ENCODE measurements at places on chromosomes 12 and 14. TPM values are rescaled to one million over a fixed set of nuclear protein-coding genes. Genes with fewer than 3 reads are reported as not detected.

REC8 gene
- total RNA-seq, result 0.12 TPM

LRFN5 gene
- total RNA-seq, result 0.30 TPM

CLEC4A gene
- total RNA-seq, result not detected

PGAM5 gene
- total RNA-seq, result 29.2 TPM

CACNA1C gene
- 7.4 TPM for total RNA-seq

SMAGP gene
- 5.4 TPM for total RNA-seq

PTGER2 gene
- 1.3 TPM for total RNA-seq

ZNF891 gene
- 0.94 TPM for total RNA-seq

KLHDC1 gene
- total RNA-seq, result 2.9 TPM

RNASE3 gene
- not detected for total RNA-seq

FOXA1 gene
- total RNA-seq, result not detected

GRIP1 gene
- total RNA-seq, result 1.8 TPM

KCNC2 gene
- under 0.01 TPM for total RNA-seq

CCDC184 gene
- 0.35 TPM for total RNA-seq

NEUROD4 gene
- not detected for total RNA-seq

CELA1 gene
- total RNA-seq, result not detected

MYF5 gene
- not detected for total RNA-seq

TCL1B gene
- not detected for total RNA-seq

GMPR2 gene
- total RNA-seq, result 72.7 TPM

PKP2 gene
- 0.35 TPM for total RNA-seq

GCN1 gene
- total RNA-seq, result 66.8 TPM

CAPZA3 gene
- total RNA-seq, result not detected

CLEC1B gene
- total RNA-seq, result not detected

PRKD1 gene
- total RNA-seq, result 7.7 TPM

KRT7 gene
- 533 TPM for total RNA-seq

SLC6A13 gene
- total RNA-seq, result 0.38 TPM

RBM23 gene
- total RNA-seq, result 118 TPM

All from smooth muscle cell of the coronary artery (primary cell).